ENCODE measurements at places on chromosomes 13 and 19.

- DNase-seq: no peak
These were observed 660.9 kb downstream of the LIG4 start for GRCh38 chr13:107554460-107554859.

- DNase-seq: no peak
These were observed 9.0 kb upstream of the TBXA2R start for GRCh38 chr19:3615524-3616135.

DNA sequence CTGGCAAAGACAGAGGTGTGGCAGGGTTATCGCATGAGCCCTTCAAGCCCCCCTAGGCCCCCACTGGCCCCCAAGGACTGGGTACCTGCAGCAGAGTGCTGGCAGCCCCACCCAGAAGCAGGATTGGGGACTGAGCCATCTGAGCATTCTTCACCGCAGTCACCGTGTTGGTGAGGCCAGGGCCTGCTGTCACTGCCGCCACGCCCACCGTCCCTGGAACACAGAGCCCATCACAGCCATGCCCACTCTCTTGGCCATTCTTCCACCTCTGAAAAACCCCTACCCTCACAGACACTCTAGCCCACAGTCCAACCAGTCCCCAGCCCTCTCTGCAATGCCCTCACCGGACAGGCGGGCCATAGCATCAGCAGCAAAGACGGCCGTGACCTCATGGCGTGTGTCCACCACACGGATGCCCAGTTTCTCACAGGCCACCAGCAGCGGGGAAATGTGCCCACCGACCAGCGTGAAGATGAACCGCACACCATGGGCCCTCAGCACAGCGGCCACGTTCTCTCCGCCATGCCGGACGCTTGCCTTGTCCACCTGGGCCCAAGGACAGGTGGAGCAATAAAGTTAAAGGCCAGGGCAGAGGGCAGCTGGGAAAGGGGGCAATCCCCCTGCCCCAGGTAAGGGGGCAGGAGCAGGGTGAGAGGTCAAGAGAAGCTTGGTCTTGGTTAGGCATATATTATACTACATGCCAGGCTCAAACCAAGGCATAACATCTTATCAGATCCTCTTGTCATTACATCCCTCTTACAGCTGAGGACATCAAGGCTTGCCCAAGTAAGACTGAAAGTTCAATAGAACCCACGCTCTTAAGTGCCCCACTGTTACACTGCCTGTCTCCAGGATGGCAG is 16.1 kb downstream of the SYDE1 start:
- DNase-seq: no peak

DNA sequence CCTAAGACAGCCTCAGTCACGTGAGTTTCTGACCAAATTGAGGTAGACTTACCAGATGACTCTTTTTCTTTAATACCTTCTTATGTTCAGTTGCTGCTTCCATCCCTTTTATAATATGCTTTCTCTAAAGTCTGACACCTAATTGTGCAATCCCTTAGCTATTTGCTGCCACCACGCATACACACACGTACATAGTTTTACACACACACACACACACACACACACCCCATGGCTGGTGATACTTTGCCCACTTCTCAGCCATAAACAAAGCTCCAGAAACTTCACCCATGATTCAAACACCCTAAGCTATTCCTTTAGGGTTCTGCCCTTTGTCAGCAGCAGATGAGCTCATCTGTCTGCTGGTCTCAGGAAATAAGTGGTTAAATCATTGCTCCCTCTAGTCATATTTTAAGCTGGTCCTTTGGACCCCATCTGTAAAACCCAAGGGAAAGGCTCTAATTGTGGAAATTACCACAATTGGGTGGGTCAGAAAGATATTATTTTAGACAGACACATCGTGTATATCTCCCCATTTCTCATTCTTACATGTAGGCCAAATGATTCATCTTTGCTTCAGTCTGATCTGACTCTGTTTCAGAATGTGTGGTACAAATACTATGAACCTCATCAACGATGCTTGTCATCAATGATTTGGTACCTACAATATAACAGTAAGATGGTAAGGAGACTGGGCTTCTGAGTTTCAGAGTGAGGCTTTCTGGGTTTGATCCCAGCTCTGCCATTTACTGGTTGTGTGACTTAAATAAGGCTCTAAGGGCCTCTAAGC is 69.2 kb downstream of the NALCN start:
- DNase-seq: no peak

GRCh38 chr19:18191640-18192062 is 1.4 kb upstream of the MPV17L2 start:
- no peak for DNase-seq

DNA sequence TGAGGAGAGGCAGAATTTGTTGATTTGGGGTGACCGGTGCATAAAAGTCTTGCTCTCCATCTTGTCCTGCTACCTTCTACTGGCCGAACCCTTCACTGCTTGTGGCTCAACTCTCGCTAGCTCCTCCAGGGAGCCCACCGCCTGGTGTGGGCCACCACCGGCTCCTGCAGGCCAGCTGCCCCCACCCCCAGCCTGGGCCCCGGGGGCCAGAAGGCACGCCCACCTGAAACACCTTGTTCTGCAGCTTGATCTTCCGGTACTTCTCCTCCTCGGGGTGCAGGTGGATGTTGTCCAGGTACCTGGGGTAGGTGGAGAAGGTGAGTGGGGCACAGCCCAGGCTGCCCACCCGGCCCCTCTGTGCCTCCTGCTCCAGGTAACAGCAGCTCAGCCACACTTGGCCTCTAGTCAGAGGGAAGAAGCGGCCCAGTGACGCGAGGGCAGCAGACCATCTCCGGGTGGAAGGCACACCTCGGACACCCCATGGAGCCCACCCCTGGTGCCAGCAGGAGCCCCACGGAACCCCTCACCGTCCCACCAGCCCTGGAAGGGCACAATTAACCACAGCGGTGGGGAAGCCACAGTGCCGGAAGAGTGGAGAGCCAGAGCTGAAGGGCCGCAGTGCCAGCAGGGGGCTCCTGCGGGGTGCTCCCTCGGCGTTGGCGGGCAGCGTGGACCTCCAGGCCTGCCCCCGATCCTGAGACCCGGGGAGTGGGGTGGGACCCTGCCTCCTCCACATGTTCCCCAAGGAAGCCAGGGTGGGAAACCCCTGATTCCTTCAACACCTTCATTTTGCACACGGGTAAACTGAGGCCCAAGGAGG is 10.1 kb downstream of the UBXN6 start:
- DNase-seq: no peak

DNA sequence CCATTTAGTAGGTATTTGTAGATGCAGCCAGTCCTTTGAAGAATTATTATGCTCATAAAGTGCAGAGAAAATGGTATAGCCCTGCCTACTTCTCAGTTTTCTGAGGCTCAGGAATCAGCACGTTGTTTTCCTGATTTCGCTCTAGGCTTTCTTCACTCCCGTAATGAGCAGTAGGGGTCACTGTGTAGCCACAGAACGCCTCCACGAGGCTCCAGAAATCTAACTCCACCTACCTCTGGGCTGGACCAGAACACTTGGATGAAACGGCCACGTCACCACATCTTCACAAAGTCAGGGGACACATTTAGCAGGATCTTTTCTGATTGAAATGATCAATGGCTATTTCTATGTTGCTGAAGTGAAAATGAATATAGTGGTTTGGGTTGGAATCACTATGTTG is 49.8 kb upstream of the GTF3A start:
- DNase-seq: peak; percentile 22

DNA sequence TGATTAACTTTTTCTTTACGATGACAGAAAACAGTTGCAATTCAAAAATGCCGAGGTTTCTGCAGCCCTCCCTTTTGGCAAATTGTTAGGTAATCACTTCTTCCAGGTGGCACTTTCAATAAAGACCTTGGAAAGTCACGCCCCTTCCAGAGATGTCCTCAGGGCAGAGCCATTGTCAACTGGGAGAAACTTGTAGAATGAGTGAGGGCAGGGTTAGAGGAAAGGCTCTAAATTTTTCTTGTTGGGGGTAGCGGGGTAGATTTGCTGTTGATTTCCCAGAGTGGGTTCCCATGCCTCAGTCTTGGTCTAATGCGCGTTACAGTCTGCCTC is 421.1 kb downstream of the FGF9 start:
- DNase-seq: no peak

- no peak for DNase-seq
These were observed 44.0 kb downstream of the ATP11A start for GRCh38 chr13:112733661-112734379.

GRCh38 chr13:35470671-35471661 is 5.5 kb downstream of the MAB21L1 start:
- DNase-seq: no peak

- no peak for DNase-seq
These were observed 9.9 kb downstream of the FRY start for GRCh38 chr13:32041429-32041828.

DNA sequence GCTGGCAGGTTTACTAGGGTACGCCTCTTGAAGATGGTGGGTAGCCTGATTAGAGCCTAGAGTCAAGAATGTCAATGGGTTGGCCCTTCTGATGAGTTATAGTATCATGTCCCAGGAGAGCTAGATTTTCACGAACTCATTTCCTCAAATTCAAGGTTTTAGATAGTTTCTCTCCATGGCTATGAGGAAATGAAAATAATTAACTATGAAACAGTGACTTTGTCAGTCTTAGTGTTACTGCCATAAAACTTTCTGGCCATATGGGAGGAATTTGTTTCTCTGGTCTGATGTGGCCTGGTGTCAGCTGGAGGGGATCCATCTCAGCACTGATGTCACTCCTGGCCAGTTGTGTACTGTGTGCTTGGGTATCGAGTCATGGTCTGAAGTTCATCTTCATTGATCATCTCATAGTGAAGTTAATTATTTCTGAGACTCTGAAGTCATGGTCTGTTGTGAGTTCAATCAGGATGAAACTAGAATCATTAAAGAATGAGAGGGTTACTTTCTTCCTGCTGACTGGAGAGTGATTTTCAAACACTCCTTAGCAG is 49.4 kb upstream of the TNFSF11 start:
- DNase-seq: no peak

DNA sequence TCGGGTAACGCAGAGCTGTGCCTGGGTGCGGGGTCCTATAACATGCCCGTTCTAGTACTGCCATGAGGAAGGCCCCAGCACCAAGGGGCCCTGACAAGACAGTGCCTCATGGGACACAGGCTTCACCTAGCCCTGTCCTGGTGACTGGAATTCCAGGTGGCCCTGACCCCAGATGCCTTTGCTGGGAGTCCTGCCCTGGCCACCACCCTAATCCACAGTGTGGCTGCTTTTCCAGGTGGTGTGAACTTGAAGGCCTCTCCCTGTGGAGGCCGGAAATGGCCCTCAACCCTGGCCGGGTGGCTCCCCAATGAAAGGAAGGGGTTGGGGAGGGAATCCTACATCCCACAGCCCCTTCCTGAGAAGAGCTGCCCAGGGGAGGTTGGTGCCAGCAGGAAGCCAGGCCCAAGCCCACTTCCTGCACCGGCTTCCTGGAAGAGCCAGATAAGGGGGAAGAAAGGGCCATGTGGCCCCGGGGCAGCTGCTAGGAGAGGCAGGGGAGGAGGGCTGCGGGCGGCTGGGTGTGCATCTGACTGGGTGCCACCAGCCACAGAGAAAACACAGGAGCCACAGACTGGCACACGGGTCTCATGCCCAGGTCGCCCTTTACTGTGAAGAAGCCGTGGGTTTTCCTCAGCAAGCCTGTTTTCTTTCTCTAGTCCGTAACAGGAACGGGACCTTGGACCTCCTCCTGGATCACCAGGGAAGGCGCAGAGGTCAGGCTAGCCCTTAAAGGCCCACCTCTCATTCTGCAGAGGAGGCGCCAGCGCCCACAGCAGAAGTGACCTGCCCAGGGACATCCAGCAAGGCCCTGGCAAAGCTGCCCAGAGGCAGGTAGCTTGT is 4.7 kb downstream of the LSM4 start:
- DNase-seq: no peak

DNA sequence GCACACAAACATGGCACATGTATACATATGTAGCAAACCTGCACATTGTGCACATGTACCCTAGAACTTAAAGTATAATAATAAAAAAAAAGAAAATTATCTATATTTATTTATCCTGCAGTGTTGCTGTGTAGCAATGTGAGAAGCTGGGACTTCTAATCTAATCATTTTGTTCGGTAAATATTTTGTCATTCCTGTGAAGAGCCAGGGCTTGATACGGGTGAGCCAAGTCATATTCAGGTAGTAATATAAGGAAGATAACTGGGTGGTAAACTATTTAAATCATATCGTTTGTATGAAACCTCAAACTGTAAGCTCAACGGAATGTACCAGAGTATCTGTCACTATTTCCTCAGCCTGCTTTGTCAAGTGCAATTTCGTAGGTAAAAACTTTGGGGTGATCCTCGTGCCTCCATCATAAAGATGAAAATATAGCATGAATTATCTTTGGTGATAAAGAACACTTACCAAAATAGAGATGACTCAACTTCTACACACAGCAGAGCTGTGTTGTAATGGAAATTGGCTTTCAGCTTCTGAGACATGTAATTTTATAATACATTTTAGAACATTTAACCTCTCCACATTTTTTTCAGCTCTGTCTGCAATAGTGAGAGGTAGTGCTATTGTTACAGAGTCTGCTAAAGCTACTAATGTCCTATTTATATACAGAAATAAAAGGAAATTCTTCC is 92.9 kb downstream of the PCDH9 start:
- DNase-seq: no peak

GRCh38 chr13:39209731-39210531 is 171.7 kb downstream of the NHLRC3 start:
- DNase-seq: no peak

- DNase-seq: no peak
These were observed 22.9 kb downstream of the WDFY2 start for GRCh38 chr13:51607165-51607564.

- DNase-seq: no peak
These were observed 302.8 kb downstream of the EFNB2 start for GRCh38 chr13:106232681-106233080.

DNA sequence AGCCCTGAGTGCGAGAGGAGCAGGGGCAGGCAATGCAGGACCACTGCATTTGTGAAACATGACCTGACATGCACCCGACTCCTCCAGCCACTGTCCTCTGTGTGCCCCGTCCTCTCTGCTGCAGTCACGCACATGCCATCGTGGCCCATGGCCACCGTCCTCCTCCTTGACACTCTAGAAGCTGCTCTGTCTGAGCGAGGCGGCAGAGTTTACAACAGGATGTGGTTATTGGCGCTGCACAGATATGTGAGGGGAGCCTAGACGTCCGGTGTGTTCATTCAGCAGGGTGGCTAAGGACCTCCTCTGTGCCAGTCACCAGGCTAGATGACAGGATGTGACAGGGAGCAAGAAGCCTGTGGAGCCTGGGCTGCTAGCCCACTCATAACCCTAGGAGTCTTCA is 277.8 kb downstream of the FOXO1 start:
- DNase-seq: no peak

- DNase-seq: no peak
These were observed 1527.1 kb upstream of the PRR20A start for GRCh38 chr13:55613429-55614187.

GRCh38 chr13:82634946-82635345 is 1247.3 kb downstream of the SLITRK1 start:
- DNase-seq: no peak

- no peak for DNase-seq
These were observed 154.1 kb downstream of the PTPRS start for GRCh38 chr19:5186293-5187050.

GRCh38 chr19:23318143-23318542 is 67.9 kb upstream of the ZNF724 start:
- DNase-seq: no peak

- DNase-seq: no peak
These were observed 12.0 kb downstream of the B3GNT3 start for GRCh38 chr19:17806945-17807344.
